ENCODE measurements at places on chromosomes 7 and 10.

GRCh38 chr7:99112097-99112496 lies 31.8 kb downstream of the SMURF1 start:
- peaks cover 64% of the 10 kb centered on the region for H3K4me1 ChIP-seq
- no peak for DNase-seq
- no peak overlapping the region for H3K4me3 ChIP-seq
- peaks cover 7% of the 10 kb centered on the region for H3K36me3 ChIP-seq
- H3K27ac ChIP-seq = no peak overlapping the region

DNA sequence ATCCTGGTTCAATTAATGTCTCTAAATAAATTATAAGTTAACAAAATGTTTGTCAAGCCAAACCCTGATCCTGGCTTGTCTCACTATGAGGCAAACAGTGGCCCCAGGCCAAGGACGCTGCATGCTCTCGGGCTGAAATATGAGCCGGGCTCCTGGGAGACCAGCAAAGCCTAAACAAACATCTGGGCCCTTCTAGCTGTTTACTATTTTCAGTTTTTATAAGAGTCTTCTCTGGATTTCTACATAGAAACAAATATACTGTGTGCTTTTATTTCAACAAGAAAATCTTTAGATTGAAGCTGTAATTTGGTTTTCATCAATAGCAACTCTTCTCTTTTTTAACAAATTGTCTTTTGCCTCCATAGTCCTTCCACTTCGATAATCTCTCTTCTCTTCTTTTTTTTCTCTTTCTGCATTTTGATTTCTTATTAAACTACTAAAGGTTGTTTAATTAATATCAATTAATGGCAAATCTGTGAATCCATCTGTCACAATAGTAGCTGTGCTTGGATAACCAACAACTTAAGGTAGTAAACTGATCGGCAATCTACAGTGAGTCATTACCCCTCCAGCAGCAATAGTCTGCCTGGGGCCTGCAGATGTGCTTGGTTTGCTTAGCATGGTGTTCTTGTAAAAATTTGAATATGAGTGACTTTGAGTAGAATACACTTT lies 83.3 kb upstream of the DNAJC1 start:
- no peak for DNase-seq
- H3K27me3 ChIP-seq = peaks cover 21% of the 10 kb centered on the region
- no peak overlapping the region for H3K4me3 ChIP-seq
- H3K4me1 ChIP-seq = no peaks in the 10 kb centered on the region
- no peaks in the 10 kb centered on the region for H3K36me3 ChIP-seq

DNA sequence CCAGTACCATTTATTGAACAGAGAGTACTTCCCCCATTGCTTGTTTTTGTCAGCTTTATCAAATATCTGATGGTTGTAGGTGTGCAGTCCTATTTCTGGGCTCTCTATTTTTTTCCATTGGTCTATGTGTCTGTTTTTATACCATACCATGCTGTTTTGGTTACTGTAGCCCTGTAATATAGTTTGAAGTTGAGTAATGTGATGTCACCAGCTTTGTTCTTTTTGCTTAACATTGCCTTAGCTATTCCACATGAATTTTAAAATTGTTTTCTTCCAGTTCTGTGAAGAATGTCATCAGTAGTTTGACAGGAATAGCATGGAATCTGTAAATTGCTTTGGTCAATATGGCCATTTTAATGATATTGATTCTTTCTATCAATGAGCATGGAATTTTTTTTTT lies 140.5 kb upstream of the RHOBTB1 start:
- no peaks in the 10 kb centered on the region for H3K4me1 ChIP-seq
- H3K27ac ChIP-seq = no peak overlapping the region
- H3K27me3 ChIP-seq = peaks cover 8% of the 10 kb centered on the region
- DNase-seq = no peak
- no peak overlapping the region for H3K4me3 ChIP-seq

GRCh38 chr7:131568970-131569369 lies 12.5 kb upstream of the PODXL start:
- H3K27me3 ChIP-seq = no peaks in the 10 kb centered on the region
- H3K4me3 ChIP-seq = no peak overlapping the region
- no peak overlapping the region for H3K27ac ChIP-seq
- H3K4me1 ChIP-seq = no peaks in the 10 kb centered on the region
- no peak for DNase-seq
- H3K36me3 ChIP-seq = no peaks in the 10 kb centered on the region

- no peaks in the 10 kb centered on the region for H3K4me1 ChIP-seq
- H3K27ac ChIP-seq = no peak overlapping the region
- no peaks in the 10 kb centered on the region for H3K36me3 ChIP-seq
- no peak for DNase-seq
- no peak overlapping the region for H3K4me3 ChIP-seq
These were observed 51.2 kb downstream of the PDK4 start for GRCh38 chr7:95545007-95545615.

GRCh38 chr7:42285383-42285824 lies 48.4 kb upstream of the GLI3 start:
- H3K27me3 ChIP-seq = no peaks in the 10 kb centered on the region
- H3K4me3 ChIP-seq = no peak overlapping the region
- DNase-seq = no peak
- no peak overlapping the region for H3K27ac ChIP-seq
